ENCODE measurements at places on chromosomes 3 and 15. TPM values are rescaled to one million over a fixed set of nuclear protein-coding genes. Genes with fewer than 3 reads are reported as not detected.

Gene RLBP1
- total RNA-seq: not detected

Gene HEMK1
- 14.6 TPM for total RNA-seq

Gene GOLGA6B
- total RNA-seq: 0.22 TPM

Gene TGM4
- not detected for total RNA-seq

Gene SEMA3B
- total RNA-seq: 1.9 TPM

Gene CHRM5
- total RNA-seq: not detected

Gene GPR15
- total RNA-seq: 8.4 TPM

Gene SAMD7
- total RNA-seq: not detected

Gene SLC12A8
- total RNA-seq: 0.38 TPM

Gene FOXL2NB
- total RNA-seq: not detected

Gene DMXL2
- 5.5 TPM for total RNA-seq

Gene C2CD4B
- total RNA-seq: 0.16 TPM

Gene TAGLN3
- total RNA-seq: 0.28 TPM

Gene MME
- 1.8 TPM for total RNA-seq

Gene TTLL13
- 1.8 TPM for total RNA-seq

Gene GOLGA6D
- not detected for total RNA-seq

Gene LARP6
- total RNA-seq: 0.31 TPM

Gene EXD1
- total RNA-seq: not detected

Gene ZNF774
- 0.20 TPM for total RNA-seq

Gene GOLGA8T
- total RNA-seq: not detected

Gene MEGF11
- not detected for total RNA-seq

Gene TRPM7
- total RNA-seq: 29.0 TPM

Gene SLC22A14
- total RNA-seq: 0.11 TPM

Gene ST3GAL6
- total RNA-seq: 0.44 TPM

Gene CLCN2
- 3.5 TPM for total RNA-seq

Gene TERC
- 10.4 TPM for total RNA-seq

Gene CCR5
- 1.1 TPM for total RNA-seq

Gene DOCK3
- total RNA-seq: 1.1 TPM

Gene GRM2
- 4.1 TPM for total RNA-seq

Gene SPRED1
- total RNA-seq: 0.03 TPM

Gene MEX3B
- 5.4 TPM for total RNA-seq
